ENCODE measurements at places on chromosomes 16 and 17.

DNA sequence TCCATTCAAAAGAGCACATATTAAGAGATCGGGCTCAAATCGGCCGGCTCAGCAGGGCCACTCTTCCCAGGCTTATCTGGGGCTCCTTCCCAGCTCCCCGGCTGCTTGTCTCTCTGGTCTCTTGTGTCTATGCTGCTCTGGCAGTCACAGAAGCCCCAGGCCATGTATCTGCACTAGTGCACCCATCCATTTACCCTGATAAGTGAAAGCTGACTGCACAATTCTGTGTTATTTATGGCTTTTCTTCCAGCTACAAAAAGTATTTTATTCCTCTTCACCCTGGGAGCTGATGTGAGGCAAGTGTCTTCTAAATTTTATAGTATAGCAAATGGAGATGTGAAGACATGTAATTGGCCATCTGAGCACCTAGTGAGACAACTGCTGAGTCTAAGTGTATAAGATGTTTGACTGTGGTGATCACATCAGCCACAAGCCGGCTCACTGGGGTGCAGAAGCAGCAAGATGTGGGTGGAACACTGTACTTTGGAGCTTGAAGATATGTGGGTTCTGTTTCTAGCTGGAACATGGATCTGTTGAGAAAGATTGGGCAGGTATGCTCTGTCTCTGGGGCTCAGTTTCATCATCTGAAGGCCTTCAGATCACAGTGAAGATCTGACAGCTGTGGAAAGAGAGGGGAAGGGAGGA is 78.1 kb upstream of the MPHOSPH6 start:
- H3K27me3 ChIP-seq, result no peaks in the 10 kb centered on the region
- H3K27ac ChIP-seq, result no peak overlapping the region
- H3K36me3 ChIP-seq, result no peaks in the 10 kb centered on the region

- no peak for DNase-seq
- no peaks in the 10 kb centered on the region for H3K4me1 ChIP-seq
- H3K36me3 ChIP-seq, result no peaks in the 10 kb centered on the region
- H3K27me3 ChIP-seq, result no peaks in the 10 kb centered on the region
Measured at GRCh38 chr17:62134397-62134796, 69.3 kb upstream of the MED13 start.

GRCh38 chr16:3759736-3760135 is 42.4 kb upstream of the TRAP1 start:
- no peak overlapping the region for H3K4me3 ChIP-seq
- H3K27me3 ChIP-seq, result no peaks in the 10 kb centered on the region

DNA sequence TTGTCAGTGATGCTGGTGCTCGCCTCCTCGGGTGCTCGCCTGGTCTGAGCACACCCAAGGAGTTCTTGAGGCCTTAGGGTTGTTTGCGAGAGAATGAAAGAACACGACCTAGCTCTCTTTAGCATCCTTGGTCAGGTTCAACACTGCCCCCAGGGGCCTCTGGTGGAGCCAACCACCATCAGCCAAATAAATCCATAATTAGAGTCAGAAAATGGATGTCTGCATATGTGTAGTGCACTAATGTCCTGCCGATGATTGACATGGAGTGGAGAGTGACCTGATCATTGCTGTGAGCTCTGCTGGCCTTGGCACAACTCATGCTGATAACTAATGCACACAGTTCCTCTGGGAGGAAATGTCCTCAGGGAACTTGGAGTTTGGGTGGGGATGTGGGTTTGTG is 8.2 kb upstream of the STH start:
- no peaks in the 10 kb centered on the region for H3K36me3 ChIP-seq
- DNase-seq, result no peak
- H3K27me3 ChIP-seq, result no peaks in the 10 kb centered on the region
- no peak overlapping the region for H3K4me3 ChIP-seq

DNA sequence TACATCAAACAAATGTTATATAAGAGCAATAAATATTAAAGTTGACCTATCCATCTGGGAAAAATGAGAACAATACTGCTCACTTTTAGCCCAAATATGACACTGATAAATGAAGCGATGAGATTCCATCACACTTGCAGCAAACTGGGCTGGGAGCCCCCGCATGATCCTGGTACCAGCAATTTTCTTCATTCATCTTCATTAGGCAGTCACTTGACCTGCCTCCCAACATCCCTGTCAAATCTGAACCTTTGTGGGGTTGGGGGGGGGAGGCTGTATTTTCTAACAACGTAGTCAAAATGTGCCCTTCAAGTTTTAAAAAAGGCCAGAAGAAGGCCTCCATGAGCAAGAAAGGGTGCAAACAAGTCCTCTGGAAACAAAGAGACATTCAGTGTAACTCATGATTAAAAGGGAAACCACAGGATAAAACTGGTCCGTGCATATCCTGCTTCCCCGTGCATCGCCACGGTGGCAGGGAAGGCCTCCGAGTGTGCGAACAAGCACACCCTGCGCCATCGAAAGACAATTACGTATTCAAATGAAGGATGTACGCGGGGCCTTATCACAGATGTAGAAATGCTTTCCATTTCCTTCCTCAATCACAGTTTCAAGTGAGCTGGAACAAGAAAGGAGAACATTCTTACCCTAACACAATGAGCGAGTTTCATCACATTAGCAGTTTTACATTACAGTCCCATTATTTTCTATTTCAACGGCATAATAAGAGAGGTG is 48.4 kb downstream of the TOX3 start:
- H3K27me3 ChIP-seq, result no peaks in the 10 kb centered on the region
- H3K4me3 ChIP-seq, result peak overlapping the region; percentile 64
- peaks cover 11% of the 10 kb centered on the region for H3K4me1 ChIP-seq
- peak overlapping the region; percentile 6 for H3K27ac ChIP-seq
- no peak for DNase-seq

- H3K27ac ChIP-seq, result no peak overlapping the region
- peaks cover 1% of the 10 kb centered on the region for H3K4me1 ChIP-seq
- H3K27me3 ChIP-seq, result no peaks in the 10 kb centered on the region
- no peak overlapping the region for H3K4me3 ChIP-seq
- H3K36me3 ChIP-seq, result peaks cover 60% of the 10 kb centered on the region
- DNase-seq, result no peak
Measured at GRCh38 chr17:47660064-47660492, 10.4 kb downstream of the KPNB1 start.

DNA sequence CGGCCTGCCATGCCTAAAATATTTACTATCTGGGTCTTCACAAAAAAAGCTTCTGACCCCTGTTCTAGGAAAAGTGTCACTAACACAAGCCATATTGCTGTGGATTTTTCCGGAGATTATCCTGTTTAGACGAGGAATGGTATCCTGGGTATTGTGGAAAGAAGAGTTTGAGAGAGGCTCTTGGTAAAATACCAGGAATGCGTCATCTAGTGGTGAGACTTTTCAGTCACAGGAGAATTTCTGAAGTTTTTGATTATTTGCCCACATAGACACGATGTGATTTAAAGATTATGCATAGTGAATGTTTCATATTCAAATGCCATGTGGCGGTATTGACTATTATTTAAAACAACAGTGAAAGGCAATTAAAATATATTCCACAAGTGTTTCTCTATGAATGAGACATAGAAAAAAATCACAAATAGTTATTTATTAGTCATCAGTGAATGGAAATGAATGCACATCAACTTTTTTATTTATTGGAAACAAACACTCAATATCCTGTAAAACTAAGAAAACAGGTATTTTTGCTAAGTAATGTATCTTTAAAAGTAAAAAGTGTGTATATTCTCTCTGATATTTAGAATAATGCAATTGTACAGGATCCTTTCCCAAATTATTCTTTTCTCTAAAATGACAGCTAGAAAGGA is 7.8 kb downstream of the KRT28 start:
- H3K27me3 ChIP-seq, result no peaks in the 10 kb centered on the region
- no peak overlapping the region for H3K27ac ChIP-seq
- H3K36me3 ChIP-seq, result no peaks in the 10 kb centered on the region
- H3K4me3 ChIP-seq, result no peak overlapping the region
- DNase-seq, result no peak
- no peaks in the 10 kb centered on the region for H3K4me1 ChIP-seq

DNA sequence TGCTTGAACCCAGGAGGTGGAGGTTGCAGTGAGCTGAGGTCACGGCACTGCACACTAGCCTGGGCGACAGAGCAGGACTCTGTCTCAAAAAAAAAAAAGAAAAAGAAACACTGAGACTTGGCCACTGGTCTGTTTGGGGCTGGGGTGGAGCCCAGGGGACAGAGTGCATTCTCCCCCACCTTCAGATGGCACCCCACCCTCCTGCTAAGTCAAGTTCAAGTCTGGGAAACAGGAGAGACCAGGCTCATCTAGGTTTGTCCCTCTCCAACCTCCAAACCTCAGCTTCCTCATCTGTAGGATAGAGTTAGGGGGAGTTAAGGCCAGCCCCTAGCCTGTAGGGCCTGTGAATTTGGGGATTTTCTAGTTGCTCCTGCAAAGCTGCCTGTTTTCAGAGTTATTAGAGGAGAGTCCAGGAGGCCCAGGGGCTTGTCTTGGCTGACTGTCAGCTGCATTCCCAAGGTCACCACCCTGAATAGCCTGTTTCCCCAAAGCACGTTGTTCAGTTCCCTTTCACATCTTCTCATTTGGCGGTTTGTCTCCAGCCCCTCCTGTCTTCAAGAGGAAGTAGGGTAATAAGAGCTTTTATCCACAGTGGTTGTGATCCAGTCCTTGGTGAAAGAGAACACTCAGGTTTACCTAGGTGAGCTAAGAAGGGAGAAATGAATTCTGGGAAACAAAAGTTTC is 2.2 kb downstream of the MT3 start:
- no peak overlapping the region for H3K4me3 ChIP-seq
- no peaks in the 10 kb centered on the region for H3K4me1 ChIP-seq
- H3K27me3 ChIP-seq, result peaks cover 25% of the 10 kb centered on the region
- DNase-seq, result no peak

DNA sequence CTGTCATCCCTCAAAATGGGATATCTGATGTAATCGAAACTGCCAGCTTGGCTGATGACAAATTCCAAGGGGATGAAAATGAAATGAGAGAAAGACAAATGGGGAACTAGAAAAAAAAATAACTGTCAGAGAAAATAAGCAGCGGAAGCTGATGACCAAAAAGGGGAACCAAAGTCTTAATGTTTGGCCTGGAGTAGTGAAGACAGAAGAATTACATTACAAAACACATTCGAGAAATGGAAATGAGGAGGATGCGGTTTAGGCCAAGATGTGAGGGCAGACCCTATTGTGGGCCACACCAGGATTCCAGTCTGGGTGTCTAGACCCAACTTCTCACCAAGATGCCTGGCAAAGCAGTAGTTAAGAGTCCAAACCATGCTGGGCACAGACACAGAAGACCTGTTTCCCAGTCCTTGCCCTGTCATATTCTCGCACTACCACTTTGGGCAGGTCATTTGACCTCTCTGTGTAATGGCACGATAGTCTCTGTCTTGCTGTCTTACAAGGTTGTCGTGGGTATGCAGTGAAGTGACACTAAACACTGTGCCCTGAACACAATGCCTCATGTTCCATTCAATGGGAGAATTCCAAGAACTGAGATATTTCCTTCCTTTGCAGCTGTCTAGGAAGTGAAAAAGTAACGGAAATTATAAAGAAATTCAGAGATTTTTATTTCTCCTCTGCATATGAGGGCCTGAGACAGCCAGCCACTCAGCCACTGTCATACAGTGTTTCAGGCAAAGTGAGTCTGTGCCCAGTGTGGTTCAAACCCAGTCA is 12.3 kb upstream of the CCL2 start:
- H3K27me3 ChIP-seq, result no peaks in the 10 kb centered on the region
- no peak overlapping the region for H3K4me3 ChIP-seq
- no peak overlapping the region for H3K27ac ChIP-seq
- DNase-seq, result no peak

- H3K4me1 ChIP-seq, result no peaks in the 10 kb centered on the region
- DNase-seq, result no peak
- no peaks in the 10 kb centered on the region for H3K27me3 ChIP-seq
- no peaks in the 10 kb centered on the region for H3K36me3 ChIP-seq
- no peak overlapping the region for H3K4me3 ChIP-seq
- no peak overlapping the region for H3K27ac ChIP-seq
Measured at GRCh38 chr17:36151891-36152638, 24.4 kb downstream of the TBC1D3B start.

DNA sequence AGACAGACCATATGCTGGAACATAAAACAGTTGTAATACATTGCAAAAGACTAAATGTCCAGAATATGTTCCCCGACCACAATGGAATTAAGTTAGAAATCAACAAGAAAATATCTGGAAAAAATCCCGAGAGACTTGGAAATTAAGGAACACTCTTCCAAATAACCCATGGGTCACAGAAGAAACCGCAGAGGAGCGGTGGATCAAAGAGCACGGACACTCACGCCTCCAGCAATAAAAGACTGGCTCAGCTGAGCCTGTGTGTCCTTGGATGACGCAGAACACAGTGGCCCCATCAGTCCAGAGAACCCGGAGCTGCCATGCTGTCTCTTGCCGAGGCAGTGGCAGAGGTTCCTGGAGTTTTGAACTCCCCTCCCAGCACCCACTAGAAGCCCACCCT is 30.9 kb upstream of the FOXF1 start:
- no peak for DNase-seq
- H3K4me3 ChIP-seq, result peak overlapping the region; percentile 17
- H3K4me1 ChIP-seq, result no peaks in the 10 kb centered on the region
- H3K27me3 ChIP-seq, result no peaks in the 10 kb centered on the region
- peaks cover 2% of the 10 kb centered on the region for H3K36me3 ChIP-seq

DNA sequence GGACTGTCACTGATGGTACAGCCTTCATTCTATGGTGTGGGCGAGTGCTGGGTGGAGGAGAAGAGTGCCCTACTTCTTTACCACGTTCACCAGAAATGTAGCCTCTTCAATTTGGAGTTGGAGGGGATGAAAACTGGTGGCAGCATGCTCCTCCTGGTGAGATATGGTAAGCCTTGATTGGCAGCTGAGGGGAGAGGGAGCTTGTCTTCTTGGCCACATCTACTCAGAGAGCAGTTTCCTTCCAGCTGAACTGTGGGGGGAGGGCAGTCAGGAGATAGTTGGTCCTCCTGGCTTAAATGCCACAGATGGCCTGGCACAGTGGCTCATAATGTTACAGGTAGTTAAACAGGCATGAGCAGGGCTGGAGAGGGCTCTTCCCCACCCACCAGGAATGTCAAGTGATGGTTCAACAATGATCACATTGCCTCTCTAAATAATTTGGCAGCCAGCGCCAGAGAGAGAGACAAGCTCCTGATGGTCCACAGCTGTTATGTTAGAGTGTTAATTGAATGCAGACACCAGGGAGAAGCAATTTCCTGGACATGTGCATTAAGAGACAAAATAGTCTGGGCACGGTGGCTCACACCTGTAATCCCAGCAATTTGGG is 9.0 kb upstream of the MAPK3 start:
- no peak overlapping the region for H3K4me3 ChIP-seq
- DNase-seq, result no peak
- no peaks in the 10 kb centered on the region for H3K36me3 ChIP-seq
- H3K27ac ChIP-seq, result no peak overlapping the region
- no peaks in the 10 kb centered on the region for H3K4me1 ChIP-seq
- no peaks in the 10 kb centered on the region for H3K27me3 ChIP-seq

- no peaks in the 10 kb centered on the region for H3K27me3 ChIP-seq
- DNase-seq, result no peak
- no peak overlapping the region for H3K4me3 ChIP-seq
- no peak overlapping the region for H3K27ac ChIP-seq
Measured at GRCh38 chr17:72870367-72870985, 222.0 kb downstream of the SLC39A11 start.

- DNase-seq, result no peak
- H3K4me3 ChIP-seq, result no peak overlapping the region
- no peak overlapping the region for H3K27ac ChIP-seq
- H3K27me3 ChIP-seq, result no peaks in the 10 kb centered on the region
- H3K4me1 ChIP-seq, result no peaks in the 10 kb centered on the region
Measured at GRCh38 chr17:65785109-65785508, 223.7 kb upstream of the AXIN2 start.

All from H9 (cell line).